SHP77 treated with DMSO at 0.1 percent for 48 hours (cell line): ENCODE measurements at places on chromosomes 13 and 19.

GRCh38 chr13:79075703-79076102, 330.4 kb downstream of the RBM26 start:
- no peak for DNase-seq

DNA sequence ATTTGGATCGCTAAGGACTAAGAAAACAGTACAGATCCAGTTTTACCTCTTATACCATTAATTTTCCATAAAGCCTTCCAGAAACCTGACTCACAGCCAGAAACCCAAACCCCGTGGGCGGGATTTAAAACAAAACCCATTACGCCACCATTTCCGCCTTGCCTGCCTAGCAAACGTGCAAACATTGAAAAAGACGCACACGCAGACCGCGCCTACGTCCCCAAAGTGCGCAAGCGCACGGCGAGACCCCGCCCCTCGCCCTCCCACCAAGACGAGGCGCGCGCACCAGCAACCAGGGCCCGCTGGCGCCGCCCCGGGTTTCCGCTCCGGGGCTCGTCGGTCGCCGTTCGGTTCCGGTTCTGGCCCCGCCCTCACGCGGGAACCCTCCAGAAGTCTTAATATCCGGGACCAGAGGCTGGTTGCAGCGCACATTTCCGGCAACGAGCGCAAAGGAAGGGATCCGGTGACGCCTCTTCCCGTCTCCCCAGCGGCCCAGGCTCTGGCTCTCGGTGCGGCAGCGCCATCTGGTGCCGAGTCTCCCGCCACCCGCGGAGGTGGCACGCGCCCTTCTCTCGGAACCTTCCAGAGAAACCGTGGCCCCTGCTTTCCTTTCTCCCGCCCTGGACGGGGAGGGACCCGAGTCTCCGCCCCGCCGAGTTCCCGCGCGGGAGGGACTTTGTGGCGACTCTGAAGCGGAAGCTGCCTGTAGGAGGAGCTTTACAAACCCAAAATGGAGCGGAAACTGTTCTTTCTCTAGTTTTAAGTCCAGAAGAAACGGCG, 256.9 kb upstream of the STARD13 start:
- DNase-seq: peak; percentile 98

GRCh38 chr13:79735228-79735627, 254.3 kb downstream of the NDFIP2 start:
- DNase-seq: no peak

GRCh38 chr19:40026597-40026970, 29.4 kb downstream of the ZNF780B start:
- no peak for DNase-seq

DNA sequence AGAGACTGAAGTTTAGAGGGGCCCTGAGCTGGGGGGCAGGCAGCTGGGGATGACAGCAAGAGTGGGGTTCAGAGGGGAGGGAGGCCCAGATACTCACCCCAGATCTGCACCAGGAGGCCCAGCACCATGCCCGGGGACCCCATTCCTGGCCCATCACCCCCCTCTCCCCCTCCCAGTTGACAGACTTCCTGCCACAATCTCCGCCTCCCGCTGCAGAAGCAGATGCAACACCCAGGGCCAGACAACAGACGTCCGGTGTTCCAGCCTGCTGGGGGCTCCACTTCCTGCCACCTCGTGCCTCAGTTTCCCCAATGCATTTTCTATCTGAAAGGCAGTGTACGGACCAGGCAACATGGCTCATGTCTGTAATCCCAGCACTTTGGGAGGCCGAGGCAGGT, at the start of gene TMIGD2:
TSS of gene TMIGD2 (minus strand) at position 147 of the 398 bp plus-strand sequence. CDS start at position 143, 4 bp downstream.
- DNase-seq: no peak

GRCh38 chr19:48249502-48250014, 6.2 kb downstream of the CARD8 start:
- no peak for DNase-seq

GRCh38 chr19:2168619-2169424, 5.1 kb downstream of the DOT1L start:
- peak; percentile 61 for DNase-seq

GRCh38 chr13:41232578-41233480, 30.5 kb downstream of the MTRF1 start:
- no peak for DNase-seq

DNA sequence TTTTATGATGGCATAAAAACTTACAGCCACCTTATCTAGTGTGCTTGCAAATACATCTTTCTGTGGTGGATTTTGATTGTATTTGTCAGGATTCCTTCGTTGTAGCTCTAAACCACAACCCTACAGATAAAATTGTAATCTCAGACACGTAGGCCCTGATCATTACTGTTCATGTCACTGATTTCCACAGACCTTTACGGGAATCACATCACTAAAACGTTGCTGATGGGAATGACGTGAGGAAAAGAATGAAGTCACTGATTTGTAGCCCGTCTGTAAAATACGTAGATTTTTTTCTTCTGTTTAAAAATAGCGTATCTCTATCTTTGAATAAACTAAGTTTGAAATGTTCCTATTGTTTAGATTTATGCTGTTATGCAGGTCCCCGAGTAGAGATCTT, 399.2 kb downstream of the MYO16 start:
- DNase-seq: no peak

GRCh38 chr19:40229484-40229883, 3.0 kb upstream of the CCNP start:
- no peak for DNase-seq

DNA sequence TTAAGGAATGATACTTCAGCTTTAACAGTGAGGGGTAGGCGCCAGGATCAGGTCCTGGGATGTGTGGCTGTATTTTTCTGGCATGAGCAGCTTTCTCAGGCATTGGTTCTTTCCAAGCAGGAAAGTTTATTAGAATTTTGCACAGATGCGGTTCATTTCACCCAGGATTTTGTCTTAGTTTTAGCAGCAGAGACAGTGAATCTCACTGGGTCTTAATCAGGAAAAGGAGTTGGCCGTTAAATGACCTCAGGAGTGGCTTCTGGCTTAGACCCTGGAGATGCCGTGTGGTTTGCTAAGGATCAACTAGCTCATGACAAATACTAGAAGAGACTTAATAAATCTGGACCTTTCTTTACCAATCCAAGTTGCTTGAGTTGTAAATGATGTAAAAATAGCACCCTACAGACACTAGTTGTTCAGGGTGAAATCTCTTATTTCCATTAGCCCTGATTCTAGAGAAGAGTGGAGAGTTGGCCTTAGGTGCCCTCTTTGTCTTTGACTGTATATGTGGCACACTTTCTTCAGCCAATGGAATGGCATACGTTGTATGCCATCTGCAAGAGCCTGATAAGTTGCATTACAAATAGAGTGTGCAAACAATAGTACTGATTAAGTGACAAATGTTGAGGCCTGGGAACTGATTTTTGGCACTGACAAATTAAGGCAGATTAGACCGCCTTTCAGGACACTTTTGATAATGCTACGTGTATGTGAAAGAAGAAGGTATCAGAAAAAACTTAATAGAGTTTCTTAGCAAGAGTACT, 34.0 kb downstream of the LRCH1 start:
- no peak for DNase-seq

DNA sequence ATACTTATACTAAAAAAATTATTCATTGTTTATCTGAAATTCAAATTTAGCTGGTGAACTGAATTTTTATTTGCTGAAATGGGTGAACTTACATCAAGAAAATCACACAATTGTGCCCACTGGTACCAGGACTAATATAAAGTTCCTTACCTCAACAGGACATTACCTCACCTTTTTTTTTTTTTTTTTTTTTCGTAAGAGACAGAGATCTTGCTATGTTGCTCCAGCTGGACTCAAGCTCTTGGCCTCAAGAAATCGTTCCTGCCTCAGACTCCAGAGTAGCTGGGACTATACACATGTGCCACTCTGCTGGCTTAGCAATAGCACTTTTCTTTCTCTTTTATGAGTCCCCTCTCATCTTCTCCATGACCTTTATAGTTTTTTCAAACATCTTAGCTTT, 22.5 kb upstream of the NDFIP2 start:
- DNase-seq: no peak

GRCh38 chr13:112260108-112261055, 115.8 kb upstream of the SPACA7 start:
- DNase-seq: no peak

DNA sequence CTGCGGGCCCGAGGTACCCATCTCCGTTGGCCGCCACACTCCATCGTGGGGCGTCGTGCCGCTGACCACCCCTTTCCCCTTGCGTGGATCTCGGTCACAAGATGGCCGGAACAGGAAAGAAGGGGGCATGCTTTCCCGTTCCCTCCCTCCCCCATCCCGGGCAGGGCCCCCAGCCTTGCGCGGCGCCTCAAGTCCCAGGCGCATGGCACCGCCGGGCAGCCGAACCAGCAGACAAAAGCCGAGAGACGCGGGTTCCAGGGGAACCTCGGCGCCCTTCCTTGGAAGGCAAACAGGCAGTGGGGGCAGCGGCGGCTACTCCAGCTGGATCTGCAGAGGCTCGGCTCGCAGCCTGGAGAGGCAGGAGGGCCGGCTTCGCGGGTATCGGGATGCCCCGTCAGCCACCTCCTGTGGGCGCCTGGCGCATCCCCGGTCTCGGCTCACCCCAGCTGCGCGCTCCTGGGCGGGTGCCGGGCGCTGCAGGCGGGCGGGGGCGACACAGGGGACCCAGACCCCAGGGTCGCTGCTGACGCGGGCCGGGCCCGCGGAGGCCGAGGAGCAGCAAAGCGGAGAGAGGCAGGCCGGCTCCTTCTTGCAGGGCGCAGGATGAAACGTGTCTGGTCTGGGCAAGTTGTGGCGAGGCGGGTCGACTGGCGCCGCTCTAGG, 439 bp downstream of the DZIP1 start:
- DNase-seq: peak; percentile 63

GRCh38 chr13:41040584-41041334, 20.6 kb upstream of the WBP4 start:
- no peak for DNase-seq

- DNase-seq: no peak
Measured at GRCh38 chr13:95317039-95317989, 16.1 kb upstream of the ABCC4 start.

- no peak for DNase-seq
Measured at GRCh38 chr13:83568019-83568418, 314.3 kb downstream of the SLITRK1 start.

DNA sequence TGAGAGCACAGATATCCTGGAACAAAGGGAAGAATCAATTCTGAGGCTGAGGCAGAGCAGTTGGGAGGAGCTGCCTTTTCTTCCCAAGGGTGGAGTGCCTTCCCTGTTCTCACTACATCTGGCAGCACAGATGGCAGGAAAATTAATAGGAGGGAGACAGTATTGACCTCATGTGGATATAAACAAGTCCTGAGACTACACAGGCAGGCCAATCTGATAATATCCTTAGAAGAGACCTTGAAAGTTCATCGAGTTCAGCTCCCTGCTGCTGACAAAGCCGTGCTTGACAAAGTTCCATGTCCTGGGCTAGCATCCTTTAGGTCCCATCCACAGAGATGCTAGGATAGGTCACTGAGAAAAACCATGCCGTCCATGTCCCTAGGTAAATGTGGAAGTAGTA, 1451.5 kb downstream of the EFNB2 start:
- DNase-seq: no peak

DNA sequence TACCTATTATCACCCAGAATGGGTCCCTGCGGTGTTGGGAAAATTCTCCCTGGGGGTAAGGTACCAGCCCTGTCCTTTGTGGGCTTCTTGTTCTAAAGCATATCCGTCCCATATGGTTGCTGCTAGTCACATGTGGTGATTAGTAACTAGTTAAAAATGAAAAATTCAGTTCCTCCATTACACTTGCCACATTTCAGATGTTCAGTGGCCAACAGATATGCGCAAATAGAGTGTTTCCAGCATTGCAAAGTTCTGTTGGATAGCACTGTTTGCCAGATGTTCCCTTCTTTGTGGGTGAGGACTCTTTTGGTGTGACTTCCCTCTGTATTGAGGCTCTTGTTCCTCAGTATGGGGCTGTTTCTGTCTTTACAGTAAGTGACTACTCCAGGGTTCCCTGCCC, 3.8 kb downstream of the CNOT3 start:
- no peak for DNase-seq

DNA sequence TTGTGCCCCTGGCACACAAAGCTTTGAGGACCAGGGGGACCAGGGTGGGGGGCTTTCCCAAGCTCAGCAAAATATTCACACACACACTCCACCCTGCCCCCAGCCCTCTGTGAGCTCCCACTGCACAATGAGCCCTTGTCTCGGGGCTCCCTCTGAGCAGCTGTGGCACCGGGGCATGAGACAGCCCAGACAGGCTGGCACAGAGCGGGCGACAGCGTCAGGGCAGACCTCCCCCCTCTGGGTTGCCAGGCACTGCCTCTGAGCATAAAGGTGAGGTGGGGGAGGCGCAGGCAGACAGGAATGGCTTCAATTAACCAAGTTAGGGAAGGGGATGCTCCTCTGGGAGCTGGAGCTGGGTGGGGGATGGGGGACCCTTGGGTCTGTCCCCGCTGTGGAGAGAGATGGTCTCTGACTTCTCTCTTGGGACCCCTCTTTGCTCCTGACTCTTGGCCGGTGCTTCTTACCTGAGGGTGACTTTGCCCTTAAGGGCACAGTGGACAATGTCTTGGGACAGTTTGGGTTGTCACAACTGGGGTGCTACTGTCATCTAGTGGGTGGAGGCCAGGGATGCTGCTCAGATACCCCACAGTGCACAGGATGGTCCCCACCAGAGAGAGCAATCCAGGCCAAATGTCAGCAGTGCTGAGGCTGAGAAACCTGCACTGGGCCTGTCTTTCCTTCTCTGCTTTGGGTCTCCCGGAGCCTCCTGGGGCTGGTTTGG, 30.3 kb downstream of the LYL1 start:
- no peak for DNase-seq

DNA sequence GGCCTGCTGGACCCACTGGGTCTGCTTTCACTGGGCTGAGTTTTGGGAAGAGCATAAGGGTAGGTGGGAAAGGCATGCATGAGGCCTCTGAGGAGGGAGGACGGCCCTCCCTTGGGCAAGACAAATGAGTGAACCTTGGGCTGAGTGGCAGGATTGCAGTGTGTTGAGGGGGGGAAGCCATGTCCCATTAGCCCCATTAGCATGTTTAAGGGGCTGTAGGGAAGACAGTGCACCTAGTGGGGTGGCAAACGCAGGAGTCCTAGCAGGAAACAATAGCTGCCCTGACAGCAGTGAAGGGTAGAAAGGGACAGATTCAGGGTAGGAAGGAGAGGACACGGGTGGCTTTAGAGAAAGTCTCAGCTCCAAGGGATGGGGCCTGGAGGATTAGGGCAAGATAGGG, 3.1 kb upstream of the ZBTB45 start:
- no peak for DNase-seq

GRCh38 chr13:43545317-43545874, 241.4 kb downstream of the ENOX1 start:
- DNase-seq: no peak

DNA sequence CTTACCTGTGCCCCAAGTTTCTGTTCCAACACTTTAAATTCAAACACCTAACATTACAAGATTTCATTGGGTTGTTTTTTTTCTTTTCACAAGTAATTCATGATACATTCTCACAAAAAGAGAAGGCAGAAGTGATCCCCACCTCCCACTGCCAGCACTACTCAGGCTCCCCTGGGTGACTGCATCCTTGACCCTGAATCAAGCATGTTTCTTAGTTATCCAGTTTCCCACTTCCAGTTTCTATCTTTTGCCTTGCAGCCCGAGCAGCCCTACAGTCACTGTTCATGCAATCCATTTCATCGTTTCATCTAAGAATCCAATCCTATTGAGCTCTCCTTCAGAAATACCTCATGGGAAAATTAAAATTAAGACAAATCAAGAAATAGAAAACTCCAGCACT, 61.4 kb downstream of the RNASEH2B start:
- no peak for DNase-seq

- DNase-seq: no peak
Measured at GRCh38 chr19:18932216-18932841, 8.7 kb downstream of the HOMER3 start.

GRCh38 chr19:29372461-29372860, 153.3 kb upstream of the VSTM2B start:
- no peak for DNase-seq
